ENCODE measurements at places on chromosomes 11 and 22.
A peak's percentile ranks its signal among the peaks of the same experiment; 100 is the strongest.

DNA sequence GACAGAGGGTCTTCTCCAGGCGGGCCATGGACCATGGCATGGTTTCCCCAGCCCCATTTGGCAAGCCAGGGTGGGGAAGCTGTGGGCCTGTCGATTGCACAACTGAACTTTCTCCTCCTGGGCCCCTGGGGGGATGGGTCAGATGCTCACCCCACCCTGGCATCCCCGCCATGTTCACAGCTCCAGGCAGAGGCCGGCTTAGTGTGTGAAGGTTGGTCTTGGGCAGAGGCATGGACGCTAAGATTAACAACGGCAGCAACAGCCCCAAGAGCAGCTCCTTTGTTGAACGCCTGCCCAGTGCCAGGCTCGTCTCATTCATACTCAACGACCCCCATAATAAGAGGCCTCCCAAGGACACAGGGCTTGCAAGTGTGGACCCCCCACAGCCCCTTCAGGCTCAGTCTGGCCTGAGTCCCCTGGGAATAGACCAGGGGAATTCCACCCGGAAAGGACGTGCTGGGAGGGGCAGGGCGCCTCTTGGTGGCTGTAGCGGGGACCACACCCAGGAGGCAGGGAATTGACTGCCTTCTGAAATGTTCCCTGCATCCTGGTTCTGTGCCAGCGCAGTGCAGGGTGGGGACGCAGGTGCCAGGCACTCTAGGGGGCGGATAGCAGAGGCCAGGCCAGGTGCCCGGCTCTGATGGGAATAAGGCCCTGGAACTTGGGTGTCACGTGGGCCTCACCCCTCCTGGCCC, 8.3 kb downstream of the TSPO start:
- DNase-seq, result no peak

- no peak for DNase-seq
Observed at GRCh38 chr11:128686745-128687177, 7.1 kb upstream of the FLI1 start.

- no peak for DNase-seq
Observed at GRCh38 chr22:37145180-37146050, 4.3 kb downstream of the IL2RB start.

DNA sequence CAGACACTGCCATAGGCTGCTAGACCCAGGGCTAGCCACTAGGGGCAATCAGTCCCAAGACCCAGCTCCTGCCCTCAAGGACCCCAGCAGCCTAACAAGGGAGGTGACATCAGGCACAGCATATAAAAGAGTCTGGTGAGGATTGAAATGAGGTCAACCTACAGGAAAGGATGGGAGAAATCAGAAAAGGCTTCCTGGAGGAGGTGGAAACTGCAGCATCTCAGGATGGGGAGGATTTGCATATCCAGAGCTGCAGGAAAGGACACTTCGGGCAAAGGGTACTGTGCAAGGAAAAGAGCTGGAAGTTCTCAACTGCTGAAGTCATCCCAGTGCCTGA, 2.9 kb upstream of the ARFGAP2 start:
- no peak for DNase-seq

DNA sequence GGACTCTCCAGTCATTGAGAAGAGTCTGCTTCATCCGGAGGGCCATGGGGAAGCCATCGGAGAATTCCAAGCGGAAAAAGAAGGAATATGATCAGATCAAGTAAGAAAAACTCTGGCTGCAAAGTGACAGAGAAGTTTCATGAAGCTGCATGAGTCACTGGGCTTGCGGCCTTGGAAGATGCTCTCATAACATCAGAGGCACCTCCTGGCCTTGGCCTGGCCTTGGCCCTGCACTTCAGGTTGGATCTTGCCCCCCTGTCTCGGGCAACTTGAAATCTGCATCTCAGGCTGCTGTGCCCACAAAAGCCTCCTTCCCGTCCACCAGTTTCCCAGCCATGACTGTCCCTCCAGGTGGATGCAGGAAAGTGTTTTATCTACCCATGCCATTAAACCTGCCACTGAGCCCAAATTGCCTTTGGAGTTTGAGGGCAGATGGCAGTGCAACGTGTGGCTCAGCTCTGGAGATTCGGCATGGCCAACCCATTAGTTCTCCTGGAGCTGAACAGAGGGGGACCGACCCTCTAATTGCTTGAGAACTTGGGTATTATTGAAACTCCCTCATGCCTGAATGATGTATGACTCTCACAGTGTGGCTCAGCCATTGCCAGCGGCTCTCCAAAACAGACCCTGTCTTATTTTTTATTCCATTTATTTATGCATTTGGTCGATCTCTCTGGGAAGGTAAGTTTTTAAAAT, 66.7 kb downstream of the SEZ6L start:
- no peak for DNase-seq

- no peak for DNase-seq
Observed at GRCh38 chr11:130560000-130560780, 111.7 kb downstream of the ADAMTS15 start.

- DNase-seq, result no peak
Observed at GRCh38 chr22:37516456-37516855, 2.8 kb downstream of the CARD10 start.

DNA sequence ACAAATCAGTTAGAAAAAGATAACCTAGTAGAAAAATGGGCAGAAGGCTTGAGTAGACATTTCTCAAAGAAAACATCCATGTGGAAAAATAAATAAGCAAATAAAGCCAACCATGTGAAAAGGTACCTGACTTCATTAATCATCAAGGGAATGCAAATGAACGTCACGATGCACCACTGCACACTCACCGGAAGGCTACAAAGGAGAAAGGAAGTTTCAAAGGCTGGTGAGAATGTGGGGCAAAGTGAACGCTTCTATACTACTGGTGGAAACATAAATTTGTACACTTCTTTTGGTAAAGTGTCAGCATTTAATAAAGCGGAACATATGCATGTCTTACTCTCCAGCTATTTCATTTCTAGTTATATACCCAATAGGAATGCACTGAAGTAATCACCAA, 166.8 kb downstream of the CSNK2A3 start:
- DNase-seq, result no peak

GRCh38 chr11:131378931-131379330, 8.5 kb downstream of the NTM start:
- DNase-seq, result no peak

DNA sequence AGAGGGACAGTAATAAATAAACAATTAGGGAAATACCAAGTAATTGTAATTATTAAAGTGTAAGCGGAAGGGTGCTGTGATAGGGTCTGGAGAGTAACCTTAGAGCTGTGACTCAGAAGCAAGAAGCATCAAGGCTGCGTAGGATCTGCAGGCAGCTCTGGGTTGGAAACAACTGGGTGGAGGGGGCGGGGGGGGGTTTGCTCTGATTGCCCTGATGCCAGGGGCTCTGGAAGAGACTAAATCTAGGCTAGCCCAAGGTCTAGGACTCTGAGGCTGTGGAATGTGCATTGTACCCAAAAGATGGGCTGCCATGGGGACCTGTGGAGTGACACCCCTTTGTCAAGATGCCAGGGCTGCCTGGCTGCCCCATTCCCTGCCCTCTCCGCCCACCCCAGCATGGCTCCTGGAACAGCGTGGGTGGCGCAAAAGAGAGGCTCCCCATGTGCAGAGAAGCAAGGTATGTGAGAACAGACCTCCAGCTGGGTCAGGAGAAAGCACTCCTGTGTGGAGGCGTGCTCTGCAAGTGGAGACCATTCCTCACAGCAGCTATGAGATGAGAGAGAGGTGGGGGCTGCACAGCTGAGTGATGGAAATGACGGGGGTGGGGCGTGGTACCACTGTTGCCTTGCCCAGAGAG, 101.1 kb upstream of the CRYBB3 start:
- DNase-seq, result no peak

GRCh38 chr11:61332281-61332796, 566 bp downstream of the DDB1 start:
- DNase-seq, result peak; percentile 20

- no peak for DNase-seq
Observed at GRCh38 chr11:61090982-61091372, 11.3 kb upstream of the CD5 start.

DNA sequence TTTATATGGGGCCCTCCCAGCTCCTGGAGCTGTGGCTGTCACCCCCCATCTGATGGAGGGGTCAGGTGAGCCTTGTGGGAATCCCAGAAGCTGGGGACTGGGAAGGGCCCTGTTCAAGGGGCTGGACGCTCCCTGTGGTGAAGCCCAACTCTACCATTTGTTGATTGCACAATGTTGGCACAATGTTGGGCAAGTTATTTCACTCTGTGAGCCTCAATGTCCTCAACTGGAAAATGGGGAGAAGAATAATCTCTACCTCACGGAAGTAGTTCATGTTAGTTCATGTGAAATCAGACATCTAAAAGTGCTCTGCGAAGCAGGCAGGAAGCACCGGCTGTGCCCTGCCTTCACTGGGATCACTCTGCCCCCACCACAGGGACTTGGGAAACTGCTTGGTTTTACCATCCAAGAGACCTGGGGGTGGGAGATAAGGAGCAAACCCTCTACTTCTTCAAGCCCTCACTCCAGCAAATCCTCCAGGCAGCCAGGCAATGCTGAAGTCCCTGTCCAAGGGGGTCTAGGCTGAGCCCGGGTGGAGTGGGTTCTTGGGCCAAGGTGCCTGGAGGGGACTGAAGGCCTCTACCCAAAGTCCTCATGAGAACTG, 715 bp upstream of the PRR5 start:
- DNase-seq, result no peak

DNA sequence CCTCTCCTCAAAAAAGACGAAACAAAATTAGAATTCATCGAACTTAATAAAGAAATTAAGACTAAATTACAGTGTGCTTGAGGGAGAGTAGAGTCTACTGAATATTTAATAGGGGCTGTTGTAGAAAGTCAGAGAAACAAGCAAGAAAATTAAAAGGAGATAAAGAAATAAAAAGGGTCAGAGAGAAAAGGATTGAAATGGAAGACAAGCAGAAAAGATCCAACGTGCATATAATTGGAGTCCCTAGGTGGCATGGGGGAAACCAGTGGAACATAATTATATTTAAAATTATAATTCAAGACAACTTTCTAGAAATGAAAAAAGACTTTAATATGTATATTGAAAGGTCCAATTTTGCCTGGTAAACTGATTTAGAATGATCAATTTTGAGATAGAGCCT, 74.3 kb downstream of the ACER3 start:
- DNase-seq, result no peak

- no peak for DNase-seq
Observed at GRCh38 chr11:86184728-86185380, 59.7 kb upstream of the EED start.

DNA sequence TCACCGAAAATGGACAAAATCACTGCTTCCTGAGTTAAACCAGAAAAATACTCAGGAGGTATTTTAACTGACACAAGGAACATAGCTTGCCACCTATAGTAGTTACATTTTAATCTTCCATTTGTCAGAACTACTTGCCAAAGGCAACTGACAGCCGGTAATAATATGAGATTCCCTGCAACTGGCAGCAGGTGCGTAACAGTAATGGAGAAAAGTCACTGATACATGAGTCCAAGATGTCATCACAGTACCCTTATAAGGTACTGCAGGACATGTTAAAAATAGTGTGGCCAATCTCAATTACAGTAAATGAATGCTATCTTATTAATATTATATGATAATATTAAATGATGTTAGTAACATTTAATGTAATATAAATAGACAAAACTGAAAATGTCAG, 21.1 kb upstream of the ARHGAP32 start:
- DNase-seq, result no peak

GRCh38 chr11:58503361-58503856, 4.5 kb downstream of the OR5B21 start:
- DNase-seq, result no peak

DNA sequence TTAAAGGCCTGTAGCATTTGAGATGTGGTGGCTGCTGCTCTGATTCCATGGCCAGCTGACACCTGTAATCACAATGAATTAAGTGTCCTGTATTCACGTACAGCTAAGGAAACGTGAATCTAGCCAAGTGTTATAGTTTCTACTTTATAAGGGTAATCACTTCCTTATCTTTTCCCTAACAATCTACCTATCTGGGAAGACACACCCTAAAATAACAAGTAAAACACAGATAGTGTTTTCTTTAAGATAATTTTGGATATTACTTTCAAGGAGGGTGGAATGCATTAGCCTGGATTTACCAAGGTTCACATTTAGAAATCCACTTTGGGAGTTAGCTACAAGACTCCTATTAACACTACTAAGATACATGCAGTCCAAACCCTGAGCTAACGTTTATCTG, 11.5 kb downstream of the CDON start:
- DNase-seq, result no peak

DNA sequence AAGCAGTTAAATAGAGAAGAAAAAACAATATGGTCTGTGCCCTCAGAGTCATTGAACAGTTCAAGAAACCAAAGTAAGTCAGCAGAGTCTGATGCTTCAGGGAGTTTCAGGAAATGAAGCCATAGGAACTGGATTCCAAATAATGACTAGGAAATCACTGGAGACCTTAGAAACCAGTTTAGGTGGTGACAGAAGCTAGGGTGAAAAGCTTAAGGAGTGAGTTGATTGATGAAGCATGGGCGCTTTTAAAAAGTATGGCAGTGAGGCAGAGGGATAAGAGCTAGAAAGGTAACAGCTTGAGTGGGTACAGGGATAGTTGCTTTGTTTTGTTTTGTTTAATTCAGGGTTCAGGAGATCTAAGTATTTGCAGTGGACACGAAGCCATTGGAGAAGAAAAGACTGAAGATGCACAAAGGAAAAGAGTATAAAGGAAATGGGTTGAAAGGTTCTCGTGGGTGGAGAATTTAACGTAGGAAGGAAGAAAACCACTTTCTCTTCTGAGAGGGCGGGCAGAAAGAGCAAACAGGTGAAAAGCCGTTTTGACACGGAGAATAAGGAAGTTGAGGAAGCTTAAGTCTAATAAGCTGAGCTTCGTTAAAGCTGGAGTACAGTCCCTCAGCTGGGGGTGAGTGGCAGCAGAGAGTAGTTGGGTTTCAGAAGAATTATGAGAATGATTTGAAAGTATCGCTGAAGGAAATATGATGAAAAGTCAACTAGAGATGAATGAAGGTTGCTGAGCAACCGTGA, 14.8 kb downstream of the SGSM3 start:
- DNase-seq, result peak; percentile 78

- no peak for DNase-seq
Observed at GRCh38 chr11:126079621-126080124, 17.0 kb upstream of the CDON start.

GRCh38 chr11:86035164-86035563, 33.7 kb downstream of the PICALM start:
- no peak for DNase-seq

DNA sequence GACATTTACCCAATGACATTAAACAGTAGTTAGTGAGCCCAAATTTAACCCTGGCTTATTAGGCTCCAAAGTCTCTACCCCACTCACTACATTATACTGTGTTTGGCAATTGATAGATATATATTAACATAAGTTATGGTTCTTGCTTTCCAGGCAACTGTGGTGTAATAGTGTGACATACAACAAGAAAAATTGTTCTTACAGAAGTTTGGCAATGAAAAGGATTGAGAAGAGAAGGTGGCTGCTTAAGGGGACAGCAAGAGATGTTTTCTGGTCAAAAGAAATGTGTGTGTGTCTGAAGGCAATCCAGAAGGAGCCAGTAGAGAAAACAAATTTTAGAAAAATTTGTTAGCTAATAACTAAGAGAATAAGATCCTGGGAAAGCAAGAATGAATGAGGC, 132.4 kb downstream of the SWAP70 start:
- no peak for DNase-seq

DNA sequence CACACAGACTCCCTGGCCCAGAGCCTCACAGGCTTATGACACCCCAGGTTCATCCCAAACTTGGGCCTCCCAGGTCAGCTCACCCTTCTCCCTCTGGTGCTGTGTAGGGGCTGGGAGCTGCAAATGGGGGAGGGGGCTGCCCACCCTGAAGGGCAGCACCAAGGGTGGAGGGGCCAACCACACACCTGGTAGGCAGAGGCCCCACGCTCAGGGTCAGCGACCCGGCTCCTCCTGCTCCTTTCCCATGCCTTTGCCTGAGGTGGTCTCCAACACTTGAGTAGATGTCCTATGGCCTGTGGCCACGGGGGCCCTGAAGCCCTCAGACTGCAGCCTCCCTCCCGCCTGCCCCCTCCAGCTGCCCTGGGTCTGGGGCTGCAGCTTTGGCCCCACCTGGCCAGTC, 3.4 kb downstream of the DGCR6 start:
- no peak for DNase-seq
